Activated T-cell treated with anti-CD3 and anti-CD28 coated beads, Interleukin-2, amount 50 U/mL, for 48 hours (primary cell): ENCODE measurements at places on chromosomes 1 and 21.
A peak's percentile ranks its signal among the peaks of the same experiment; 100 is the strongest.

DNA sequence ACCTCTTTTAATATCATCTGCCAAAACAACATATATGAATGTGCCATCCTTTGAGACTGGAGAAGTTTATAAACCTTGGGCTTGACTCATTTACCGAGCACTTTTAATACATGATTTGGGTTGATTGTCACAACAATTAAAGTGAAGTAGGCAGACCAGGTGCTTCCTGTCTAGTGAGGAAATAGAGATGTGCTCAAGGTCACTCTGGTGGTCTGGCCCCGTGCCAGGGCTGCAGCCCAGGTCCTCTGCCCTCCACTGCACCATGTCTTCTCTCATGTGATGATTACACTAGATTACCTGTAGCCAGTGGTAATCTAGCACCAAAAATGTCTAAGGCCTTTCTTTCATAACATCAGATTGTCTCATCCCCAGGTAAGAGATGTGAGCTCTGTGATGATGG, 61.8 kb upstream of the LAMC2 start:
- DNase-seq: no peak

GRCh38 chr1:97906567-97907241, 14.1 kb downstream of the DPYD start:
- DNase-seq: no peak

- no peak for DNase-seq
These were observed 11.3 kb downstream of the GNPAT start for GRCh38 chr1:231252336-231252735.

- peak; percentile 37 for DNase-seq
These were observed 4.0 kb upstream of the DMRTA2 start for GRCh38 chr1:50427086-50427817.

DNA sequence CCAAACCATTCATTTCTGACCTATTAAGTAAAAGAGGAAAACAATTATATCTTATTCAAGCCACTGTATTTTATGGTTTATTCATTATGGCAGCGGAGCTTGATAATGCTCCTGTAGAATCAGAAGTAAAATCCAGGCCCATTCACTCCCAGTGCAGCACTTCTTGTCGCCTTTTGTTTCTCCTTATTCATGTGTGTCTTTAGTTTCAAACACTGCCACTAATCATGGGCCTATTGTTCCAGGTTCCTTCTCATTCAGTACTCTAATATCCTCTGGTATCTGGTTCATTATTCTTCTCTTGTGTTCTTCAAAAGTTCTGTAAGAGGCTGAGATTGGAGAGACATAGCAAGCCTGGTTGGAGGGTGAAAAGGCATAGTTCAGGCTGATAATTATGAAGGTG, 218.3 kb downstream of the LRRIQ3 start:
- DNase-seq: no peak

DNA sequence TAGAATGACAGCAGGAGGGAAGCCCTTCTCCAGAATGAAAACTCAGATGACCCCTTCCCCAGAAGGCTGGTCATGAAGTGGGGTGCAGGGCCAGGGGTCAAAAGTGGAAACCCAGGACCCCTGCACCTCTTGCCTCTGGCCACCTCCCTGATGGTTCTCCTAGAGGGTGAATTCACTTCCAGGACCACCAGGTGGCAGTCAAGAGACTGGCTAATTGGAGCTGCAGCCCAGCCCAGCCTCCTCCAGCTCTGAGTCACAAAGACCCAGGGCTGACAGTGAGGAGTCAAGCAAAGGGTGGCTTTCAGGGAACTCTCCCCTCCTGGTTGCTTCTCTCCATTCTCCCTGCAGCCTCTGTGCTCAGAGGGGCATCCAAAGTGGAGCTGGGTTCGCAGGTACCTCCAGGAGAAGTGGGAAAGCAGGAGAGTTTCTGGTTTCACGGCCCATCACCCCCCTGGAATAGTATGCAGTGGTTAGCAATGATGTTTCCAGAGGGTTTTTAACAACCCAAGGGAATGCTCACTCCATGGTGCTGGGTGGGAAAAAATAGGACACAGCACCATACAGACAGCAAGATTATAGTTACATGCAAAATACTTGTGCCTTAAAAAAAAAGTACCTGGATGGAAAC, 6.1 kb upstream of the EPHB2 start:
- DNase-seq: peak; percentile 85

DNA sequence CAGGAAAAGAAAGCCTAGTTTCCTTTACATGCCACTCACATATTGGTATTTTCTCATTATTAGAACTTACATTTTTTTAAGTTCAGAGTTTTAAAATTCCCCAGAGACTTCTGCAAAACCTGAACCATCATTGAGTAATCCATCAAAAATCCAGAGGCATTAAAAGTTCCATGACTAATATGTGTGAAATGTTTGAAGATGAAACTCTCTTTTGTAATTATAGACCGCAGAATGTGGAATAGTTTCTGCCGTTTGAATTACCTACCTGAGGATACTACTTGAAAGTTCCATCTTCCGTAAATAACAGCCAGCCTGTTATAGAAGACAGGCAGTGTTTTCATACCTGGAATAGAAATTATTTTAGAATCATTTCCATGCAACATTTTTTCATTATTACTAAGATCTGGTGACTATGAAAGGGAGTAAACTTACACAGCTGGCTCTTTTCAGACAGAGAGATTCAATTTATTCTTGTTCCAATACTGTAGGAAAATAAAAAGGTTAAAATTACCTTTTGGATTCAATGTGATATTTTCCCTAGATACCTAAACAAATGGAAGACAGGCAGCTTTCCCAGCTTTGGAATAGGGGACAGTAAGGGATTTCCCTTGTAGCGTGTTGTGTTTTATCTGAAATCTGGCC, 131.4 kb downstream of the ST6GALNAC5 start:
- no peak for DNase-seq

- no peak for DNase-seq
These were observed 21.8 kb downstream of the ADORA1 start for GRCh38 chr1:203149188-203149840.

- no peak for DNase-seq
These were observed 25.6 kb downstream of the CCDC190 start for GRCh38 chr1:162835157-162835899.

GRCh38 chr1:245859493-245860114, 647.5 kb downstream of the SMYD3 start:
- no peak for DNase-seq

DNA sequence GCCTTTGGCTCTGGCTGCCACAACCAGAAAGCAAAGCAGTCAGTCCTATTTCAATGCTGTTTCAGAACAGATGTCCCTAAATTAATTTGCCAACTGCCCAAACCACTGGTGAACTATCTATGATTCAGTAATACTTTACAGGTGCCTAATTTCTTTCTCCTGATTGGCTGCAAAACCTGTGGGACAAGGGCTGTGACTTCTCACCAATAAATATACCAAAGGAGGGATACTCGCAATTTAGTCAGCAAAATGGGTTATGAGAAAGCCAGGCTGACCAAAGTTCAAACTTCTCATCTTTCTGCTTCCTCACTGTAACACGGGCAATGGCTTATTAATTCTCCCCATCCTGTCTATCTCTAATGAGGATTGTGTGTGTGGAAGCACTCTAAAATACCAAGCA, 12.8 kb downstream of the GPN2 start:
- no peak for DNase-seq

DNA sequence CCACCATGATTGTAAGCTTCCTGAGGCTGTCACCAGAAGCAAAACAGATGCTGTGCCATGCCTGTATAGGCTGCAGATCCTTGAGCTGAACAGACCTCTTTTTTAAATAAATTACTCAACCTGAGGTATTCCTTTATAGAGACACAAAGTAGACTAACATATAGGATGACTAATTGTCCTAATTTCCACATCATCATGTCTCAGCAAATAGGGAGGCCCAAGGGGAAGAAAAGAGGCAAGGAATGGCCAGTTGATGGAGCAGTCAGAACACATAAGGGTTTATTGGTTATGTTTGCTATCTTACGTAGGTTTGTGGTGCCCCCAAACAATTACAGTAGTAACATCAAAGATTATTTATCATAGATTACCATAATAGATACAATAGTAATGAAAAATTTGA, 126.2 kb downstream of the RASAL2 start:
- DNase-seq: no peak

DNA sequence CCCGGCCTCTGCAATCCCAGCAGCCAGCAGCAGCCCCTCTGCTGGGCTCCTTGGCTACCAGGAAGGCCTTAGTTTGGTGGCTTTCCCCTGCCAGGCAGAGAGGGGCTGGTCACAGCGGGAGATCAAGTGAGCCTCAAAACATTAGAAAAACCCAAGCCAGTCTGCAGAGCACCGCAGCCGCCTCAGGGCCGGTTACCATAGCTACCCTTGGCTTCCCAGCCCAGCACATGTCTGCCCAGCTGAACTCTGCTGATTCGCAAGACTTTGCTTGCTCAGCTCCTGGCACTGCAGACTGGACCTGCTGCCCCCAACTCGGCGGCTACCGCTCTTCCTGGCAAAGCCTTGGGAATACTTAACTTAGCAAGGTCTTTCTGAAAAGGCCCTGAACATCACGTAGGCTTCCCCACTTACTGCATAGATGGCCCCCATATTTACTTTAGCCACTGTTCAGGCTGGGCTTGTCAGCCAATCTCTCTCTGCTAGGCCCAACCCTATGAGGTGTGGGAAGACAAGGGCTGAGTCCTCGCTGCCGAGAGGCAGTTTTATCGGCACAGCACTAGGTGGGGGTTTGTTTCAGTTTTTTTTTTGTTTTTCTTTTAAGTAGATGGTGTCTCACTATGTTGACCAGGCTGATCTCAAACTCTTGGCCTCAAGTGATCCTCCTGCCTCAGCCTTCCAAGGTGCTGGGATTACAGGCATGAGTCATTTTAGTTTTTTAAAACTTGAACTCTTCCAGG, 28.6 kb upstream of the PLEKHG5 start:
- DNase-seq: no peak
